Adrenal gland (tissue), 19 donors: ENCODE measurements at places on chromosomes 2 and 18. TPM values are rescaled to one million over a fixed set of nuclear protein-coding genes. Genes with fewer than 3 reads are reported as not detected.

Gene CNRIP1
- total RNA-seq, result 14.4 TPM

Gene DLGAP1
- total RNA-seq, result 23.2 TPM

Gene OSBPL6
- 1.3 TPM for total RNA-seq

Gene LRRTM1
- total RNA-seq, result not detected

Gene FSHR
- total RNA-seq, result 0.42 TPM

Gene ALPI
- not detected for total RNA-seq

- DNase-seq, result no peak
- no peak overlapping the region for H3K4me3 ChIP-seq
- H3K4me1 ChIP-seq, result no peaks in the 10 kb centered on the region
These were observed 27.6 kb upstream of the CDC42EP3 start for GRCh38 chr2:37698931-37699481.

GRCh38 chr2:46230115-46230571, 67.1 kb upstream of the EPAS1 start:
- no peak for DNase-seq
- no peaks in the 10 kb centered on the region for H3K4me1 ChIP-seq
- H3K36me3 ChIP-seq, result no peaks in the 10 kb centered on the region
- no peak overlapping the region for H3K27ac ChIP-seq

GRCh38 chr2:95061601-95062183, 36.2 kb downstream of the MAL start:
- no peaks in the 10 kb centered on the region for H3K36me3 ChIP-seq
- H3K27me3 ChIP-seq, result peaks cover 4% of the 10 kb centered on the region
- no peak overlapping the region for H3K27ac ChIP-seq
- DNase-seq, result no peak
- no peaks in the 10 kb centered on the region for H3K4me1 ChIP-seq
- H3K4me3 ChIP-seq, result no peak overlapping the region

DNA sequence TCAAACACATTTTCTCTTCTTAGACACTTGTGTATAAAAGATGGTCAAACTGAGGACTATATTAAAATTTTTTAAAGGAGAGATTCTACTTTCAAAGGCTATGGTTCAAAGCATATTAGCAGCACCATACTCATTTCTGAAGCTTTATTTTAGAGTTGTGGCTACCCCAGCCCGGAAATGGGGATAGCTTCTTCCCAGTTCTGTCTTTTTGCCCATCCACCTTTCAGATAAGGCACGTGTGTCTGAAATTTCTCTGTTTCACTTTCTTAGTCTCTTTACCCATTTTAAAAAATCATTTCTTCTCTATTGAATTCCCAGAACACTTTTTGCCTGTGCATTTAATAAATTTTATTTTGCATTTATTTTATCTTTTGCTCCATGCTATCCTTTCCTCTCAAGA, 431.5 kb downstream of the RNF144A start:
- H3K36me3 ChIP-seq, result no peaks in the 10 kb centered on the region
- H3K4me1 ChIP-seq, result no peaks in the 10 kb centered on the region
- H3K27me3 ChIP-seq, result no peaks in the 10 kb centered on the region
- H3K27ac ChIP-seq, result no peak overlapping the region

- DNase-seq, result no peak
- H3K27me3 ChIP-seq, result no peaks in the 10 kb centered on the region
These were observed 201.7 kb downstream of the BCL11A start for GRCh38 chr2:60351802-60352201.

- no peak overlapping the region for H3K27ac ChIP-seq
- no peak for DNase-seq
- H3K27me3 ChIP-seq, result no peaks in the 10 kb centered on the region
- no peaks in the 10 kb centered on the region for H3K4me1 ChIP-seq
These were observed 21.3 kb upstream of the TMEM131 start for GRCh38 chr2:98016908-98017670.

GRCh38 chr2:85733121-85733960, 20.4 kb upstream of the ATOH8 start:
- H3K27ac ChIP-seq, result no peak overlapping the region
- H3K27me3 ChIP-seq, result no peaks in the 10 kb centered on the region
- H3K36me3 ChIP-seq, result no peaks in the 10 kb centered on the region
- no peak for DNase-seq
- no peak overlapping the region for H3K4me3 ChIP-seq

DNA sequence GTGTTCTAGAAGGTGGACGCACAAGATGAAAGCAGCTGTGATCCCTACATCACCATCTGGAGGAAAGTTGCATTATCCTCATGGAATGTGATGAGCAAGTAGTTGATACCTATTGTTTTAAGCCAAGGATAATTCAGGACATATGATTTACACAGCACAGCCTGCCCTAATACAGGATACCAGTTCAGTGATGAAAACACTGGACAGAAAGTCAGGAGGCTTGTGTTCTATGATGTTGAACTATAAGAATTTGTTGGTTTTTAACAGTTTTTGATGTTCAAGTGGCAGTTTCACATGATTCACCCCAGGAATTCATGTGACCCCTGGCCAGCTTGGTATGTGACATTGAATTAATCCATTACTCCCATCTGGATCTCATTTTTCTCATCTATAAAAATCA, 6.2 kb upstream of the CHST10 start:
- no peaks in the 10 kb centered on the region for H3K36me3 ChIP-seq
- no peak for DNase-seq
- no peak overlapping the region for H3K4me3 ChIP-seq
- H3K27ac ChIP-seq, result no peak overlapping the region
- H3K27me3 ChIP-seq, result no peaks in the 10 kb centered on the region
- no peaks in the 10 kb centered on the region for H3K4me1 ChIP-seq

DNA sequence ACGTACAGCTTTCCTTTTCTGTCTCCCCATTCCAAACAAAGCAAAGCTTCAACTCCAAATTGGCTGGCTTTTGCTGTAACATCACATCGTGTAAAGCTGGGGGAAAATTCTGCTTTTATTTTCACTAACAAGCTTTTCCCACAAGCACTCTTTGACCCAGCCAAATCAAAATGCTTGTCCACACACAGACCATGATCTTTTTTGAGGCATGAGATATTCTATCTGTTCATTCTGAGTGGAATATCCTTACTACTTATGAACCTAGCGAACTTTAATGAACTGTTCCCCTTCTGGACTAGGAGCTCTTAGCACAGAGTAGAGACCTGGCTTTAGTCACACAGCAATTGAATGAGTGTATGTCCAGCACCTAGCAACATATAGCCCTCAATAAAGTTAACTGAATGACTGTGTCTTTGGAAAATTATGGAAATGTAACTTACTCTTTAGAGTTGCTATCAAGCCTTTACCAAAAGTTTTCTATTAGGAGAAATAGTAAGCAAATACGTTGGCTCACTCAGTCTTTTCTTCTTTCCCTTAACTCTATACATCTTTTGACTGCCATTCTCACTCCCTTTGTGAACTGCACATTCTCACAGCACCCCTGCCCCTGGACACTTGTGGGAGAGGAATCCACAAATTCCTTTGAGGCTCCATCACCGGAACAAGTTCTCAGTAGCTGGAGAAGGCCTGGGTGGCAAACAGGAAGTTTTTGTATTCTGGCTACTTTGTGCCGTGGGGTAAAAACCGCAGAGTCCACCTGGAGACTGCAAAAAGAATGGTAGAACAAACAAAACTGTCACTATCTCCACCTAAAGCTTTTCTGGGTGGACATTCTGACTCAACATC, 1.3 kb upstream of the UBE2E3 start:
- H3K27ac ChIP-seq, result peak overlapping the region; percentile 82
- H3K4me3 ChIP-seq, result no peak overlapping the region

DNA sequence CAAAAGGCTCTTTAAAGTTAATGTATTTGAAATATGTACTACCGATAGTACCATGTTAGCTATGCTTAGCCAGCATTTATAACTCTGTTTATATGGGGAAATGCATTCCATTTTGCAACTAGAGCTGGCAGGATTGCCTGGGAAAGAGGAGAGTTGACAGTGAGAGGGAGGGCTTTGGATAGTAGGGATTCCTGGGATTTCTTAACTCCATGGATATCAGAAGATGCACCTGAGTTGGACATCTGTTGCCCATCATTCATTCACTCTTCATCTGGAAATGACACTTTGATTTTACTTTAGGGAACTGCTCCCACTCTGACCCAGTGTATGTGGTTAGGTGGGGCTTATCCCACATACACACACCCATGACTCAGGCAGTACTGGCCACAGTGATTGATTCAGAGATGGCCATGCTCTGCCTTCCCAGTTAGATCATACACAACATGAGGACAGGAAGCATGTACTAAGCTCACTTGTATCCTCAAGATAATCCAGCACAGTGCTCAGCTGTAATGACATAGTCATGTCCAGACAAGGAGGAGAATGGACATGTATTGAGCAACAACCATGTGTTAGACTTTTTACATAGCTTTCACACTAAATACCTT, 248.8 kb downstream of the MREG start:
- H3K27me3 ChIP-seq, result no peaks in the 10 kb centered on the region
- H3K36me3 ChIP-seq, result no peaks in the 10 kb centered on the region
- H3K4me1 ChIP-seq, result no peaks in the 10 kb centered on the region

- no peaks in the 10 kb centered on the region for H3K36me3 ChIP-seq
- DNase-seq, result no peak
- H3K4me3 ChIP-seq, result no peak overlapping the region
- H3K27me3 ChIP-seq, result no peaks in the 10 kb centered on the region
- no peak overlapping the region for H3K27ac ChIP-seq
These were observed 16.5 kb downstream of the ABI2 start for GRCh38 chr2:203344667-203345066.

DNA sequence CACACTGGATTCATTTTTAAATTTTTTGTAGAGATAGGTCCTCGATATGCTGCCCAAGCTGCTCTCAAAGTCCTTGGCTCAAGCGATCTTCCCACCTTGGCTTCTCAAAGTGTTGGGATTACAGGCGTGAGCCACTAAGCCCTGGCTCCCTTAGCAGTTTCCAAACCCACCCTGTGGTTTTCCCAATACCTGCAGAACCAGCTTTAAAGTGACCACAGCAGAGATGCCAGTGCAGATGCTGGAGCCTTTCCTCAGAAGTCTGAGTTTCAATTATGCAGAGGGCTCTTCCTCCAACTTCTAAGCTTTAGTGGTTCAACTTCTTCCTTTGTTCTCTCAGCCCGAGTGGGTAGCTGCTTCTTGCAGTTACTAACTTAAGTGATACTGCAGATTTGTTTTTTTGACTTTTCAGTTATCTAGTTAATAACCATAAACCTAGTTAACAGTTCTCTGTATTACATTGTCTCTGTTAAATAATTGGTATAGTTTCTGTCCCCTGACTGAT, 8.1 kb upstream of the HAAO start:
- no peaks in the 10 kb centered on the region for H3K4me1 ChIP-seq
- H3K27me3 ChIP-seq, result no peaks in the 10 kb centered on the region
- no peak overlapping the region for H3K27ac ChIP-seq
- no peaks in the 10 kb centered on the region for H3K36me3 ChIP-seq
- no peak for DNase-seq
- H3K4me3 ChIP-seq, result no peak overlapping the region

- H3K4me1 ChIP-seq, result no peaks in the 10 kb centered on the region
- no peak overlapping the region for H3K4me3 ChIP-seq
- no peak overlapping the region for H3K27ac ChIP-seq
- no peak for DNase-seq
- H3K36me3 ChIP-seq, result no peaks in the 10 kb centered on the region
These were observed 387.8 kb downstream of the CDH7 start for GRCh38 chr18:66138642-66139041.

- no peaks in the 10 kb centered on the region for H3K27me3 ChIP-seq
- H3K36me3 ChIP-seq, result no peaks in the 10 kb centered on the region
- no peak overlapping the region for H3K27ac ChIP-seq
- no peak for DNase-seq
- no peak overlapping the region for H3K4me3 ChIP-seq
These were observed 11.7 kb upstream of the CXCR4 start for GRCh38 chr2:136129601-136130000.

DNA sequence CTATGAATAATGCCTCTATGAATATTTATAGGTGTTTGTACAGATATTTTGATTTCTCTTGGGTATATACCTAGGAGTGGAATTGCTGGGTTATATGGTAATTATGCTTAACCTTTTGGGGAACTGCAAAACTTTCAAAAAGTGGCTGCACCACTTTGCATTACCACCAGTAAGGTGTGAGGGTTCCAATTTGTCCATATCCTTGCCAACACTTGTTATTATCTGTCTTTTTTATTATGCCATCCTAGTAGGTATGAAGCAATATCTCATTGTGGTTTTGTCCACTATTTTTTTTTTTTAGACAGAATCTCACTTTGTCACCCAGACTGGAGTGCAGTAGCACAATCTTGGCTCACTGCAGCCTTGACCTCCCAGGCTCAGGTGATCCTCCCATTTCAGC, 112.2 kb upstream of the FBXO11 start:
- H3K4me1 ChIP-seq, result no peaks in the 10 kb centered on the region
- DNase-seq, result no peak
- no peaks in the 10 kb centered on the region for H3K27me3 ChIP-seq
- H3K36me3 ChIP-seq, result no peaks in the 10 kb centered on the region

DNA sequence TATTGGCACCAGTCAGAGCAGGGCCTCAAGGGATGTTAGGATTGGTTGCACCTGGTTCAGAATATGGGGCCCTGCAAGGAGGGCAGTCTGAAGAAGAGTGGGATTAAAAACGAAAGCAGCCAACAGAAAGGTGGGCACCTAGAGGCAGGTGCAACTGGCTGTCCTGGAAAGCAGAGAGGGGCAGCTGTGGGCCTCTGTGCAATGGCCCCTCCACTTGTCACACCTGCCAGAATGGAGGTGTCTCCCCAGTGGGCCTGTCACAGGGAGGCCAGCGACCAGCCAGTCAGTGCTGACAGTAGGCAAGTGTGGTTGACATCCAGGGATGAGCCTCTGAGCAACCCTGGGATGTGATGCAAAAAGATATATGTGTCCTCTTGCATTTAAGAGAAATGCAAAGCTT, 37.7 kb downstream of the INPP4A start:
- H3K27ac ChIP-seq, result no peak overlapping the region
- no peak overlapping the region for H3K4me3 ChIP-seq
- no peaks in the 10 kb centered on the region for H3K27me3 ChIP-seq
- H3K36me3 ChIP-seq, result no peaks in the 10 kb centered on the region
- no peak for DNase-seq

GRCh38 chr2:45823723-45824206, 172.3 kb downstream of the PRKCE start:
- H3K36me3 ChIP-seq, result no peaks in the 10 kb centered on the region
- H3K27ac ChIP-seq, result no peak overlapping the region

DNA sequence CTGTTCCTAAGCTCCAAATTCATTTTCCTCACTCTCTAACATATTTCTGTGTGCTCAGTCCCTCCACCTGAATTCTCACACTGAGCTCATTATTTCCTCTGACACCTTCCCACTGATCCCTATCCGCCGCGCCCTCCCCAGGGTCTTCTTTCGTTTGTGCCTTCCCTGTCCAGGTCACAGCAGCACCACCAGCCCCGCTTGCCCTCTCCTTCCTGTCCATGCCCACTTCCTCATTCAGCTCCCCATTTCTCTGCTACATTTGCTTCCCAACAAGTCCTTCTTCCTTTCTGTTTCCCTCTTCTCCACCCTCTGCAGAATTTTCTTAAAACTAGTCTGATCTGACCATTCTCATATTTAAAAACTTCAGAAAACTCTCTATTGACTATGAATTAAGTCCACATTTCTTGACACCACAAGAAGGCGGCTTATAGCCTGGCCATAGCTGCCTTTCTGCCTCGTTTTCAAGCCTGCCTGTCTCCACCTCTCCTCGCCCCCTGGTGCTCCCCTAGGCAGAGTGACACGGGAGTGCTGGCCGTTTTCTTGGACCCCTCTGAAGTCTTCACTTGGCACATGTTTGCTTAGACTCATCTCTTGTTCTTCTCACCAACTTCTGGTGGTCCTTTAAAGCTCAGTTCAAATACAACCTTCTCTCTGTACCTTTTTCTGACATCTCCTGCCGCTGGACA, 138.7 kb upstream of the BOD1L2 start:
- no peaks in the 10 kb centered on the region for H3K27me3 ChIP-seq
- H3K4me1 ChIP-seq, result peaks cover 8% of the 10 kb centered on the region
- H3K36me3 ChIP-seq, result no peaks in the 10 kb centered on the region
- no peak overlapping the region for H3K4me3 ChIP-seq
- no peak overlapping the region for H3K27ac ChIP-seq

- no peaks in the 10 kb centered on the region for H3K4me1 ChIP-seq
- H3K4me3 ChIP-seq, result no peak overlapping the region
- no peak for DNase-seq
- H3K27me3 ChIP-seq, result no peaks in the 10 kb centered on the region
These were observed 740.8 kb upstream of the HS6ST1 start for GRCh38 chr2:129059476-129059875.
